ENCODE measurements at places on chromosomes 7 and 10.

DNA sequence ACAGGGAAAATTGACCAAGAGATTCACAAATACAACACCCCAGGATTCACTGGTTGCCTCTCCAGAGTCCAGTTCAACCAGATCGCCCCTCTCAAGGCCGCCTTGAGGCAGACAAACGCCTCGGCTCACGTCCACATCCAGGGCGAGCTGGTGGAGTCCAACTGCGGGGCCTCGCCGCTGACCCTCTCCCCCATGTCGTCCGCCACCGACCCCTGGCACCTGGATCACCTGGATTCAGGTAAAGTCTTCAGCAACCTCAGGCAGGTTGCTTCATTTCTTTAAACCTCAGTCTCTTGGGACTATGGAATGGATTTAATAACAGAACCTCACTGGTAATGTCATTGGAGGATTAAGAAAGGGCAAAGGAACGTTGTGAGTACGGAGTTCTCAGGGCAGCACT lies 206.9 kb upstream of the C7orf33 start:
- DNase-seq: no peak

- no peak for DNase-seq
Observed at GRCh38 chr7:31687024-31687748, at the start of gene PPP1R17. Gene PPP1R17 (plus strand): TSS chr7:31687215. CDS start chr7:31692442, 5,227 bp downstream.

GRCh38 chr7:2544541-2545188 lies 10.7 kb downstream of the BRAT1 start:
- DNase-seq: no peak

GRCh38 chr7:132475669-132476116 lies 100.6 kb downstream of the PLXNA4 start:
- no peak for DNase-seq

DNA sequence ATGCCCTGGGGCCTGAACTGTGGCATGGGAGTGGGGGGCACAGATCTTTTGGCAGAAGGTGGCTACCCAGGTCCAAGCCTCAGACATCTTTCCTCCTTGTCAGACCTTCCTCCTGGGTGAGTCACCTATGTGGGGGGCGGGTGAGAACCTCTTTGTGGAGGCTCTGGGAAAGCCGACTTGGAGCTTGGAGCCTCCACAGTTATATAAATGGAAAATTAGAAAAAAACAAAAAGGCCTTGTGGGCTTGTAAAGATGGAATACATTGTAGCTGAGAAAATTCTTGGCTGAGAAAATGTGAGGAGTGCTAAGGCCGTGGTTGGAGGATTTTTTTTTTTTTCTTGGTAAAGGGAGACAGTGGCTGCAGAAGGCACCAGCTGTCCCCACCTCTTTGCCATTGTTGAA lies 292.5 kb downstream of the CCDC3 start:
- peak; percentile 54 for DNase-seq

GRCh38 chr10:59907537-59907917 lies 1.2 kb upstream of the CCDC6 start:
- no peak for DNase-seq

DNA sequence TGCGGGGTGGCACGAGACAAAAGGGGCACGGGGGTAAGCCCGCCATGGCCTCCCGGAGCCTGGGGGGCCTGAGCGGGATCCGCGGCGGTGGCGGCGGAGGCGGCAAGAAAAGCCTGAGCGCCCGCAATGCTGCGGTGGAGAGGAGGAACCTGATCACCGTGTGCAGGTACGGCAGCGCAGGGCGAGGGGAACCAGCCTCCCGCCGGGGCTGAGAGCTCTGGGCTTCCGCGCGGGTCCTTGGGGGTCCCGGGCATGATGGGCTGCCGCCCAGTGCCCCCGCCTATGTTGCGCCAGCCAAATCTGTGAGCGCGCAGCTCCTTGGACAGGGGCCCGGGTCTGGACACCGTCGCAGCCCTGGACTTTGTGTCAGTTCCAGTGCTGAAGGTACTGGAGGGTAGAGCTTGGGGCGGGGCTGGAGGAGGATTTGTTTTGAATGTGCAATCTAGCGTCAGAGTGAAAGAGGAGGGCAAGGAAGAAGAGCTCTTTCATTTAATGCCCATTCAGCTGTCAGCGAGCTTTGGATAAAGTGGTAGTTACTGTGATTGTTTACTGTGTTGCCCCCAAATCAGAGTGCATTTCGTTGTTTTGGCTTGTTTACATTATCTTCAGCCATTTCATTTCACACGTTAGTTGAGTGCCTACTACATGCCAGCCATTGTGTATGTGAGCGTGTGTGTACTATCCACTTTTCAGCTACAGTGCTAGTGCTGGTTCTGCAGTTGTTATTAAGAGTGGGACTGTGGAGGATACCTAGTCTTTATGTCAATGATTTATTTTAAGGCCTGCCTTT lies 777 bp downstream of the RUNDC3B start:
- DNase-seq: no peak

DNA sequence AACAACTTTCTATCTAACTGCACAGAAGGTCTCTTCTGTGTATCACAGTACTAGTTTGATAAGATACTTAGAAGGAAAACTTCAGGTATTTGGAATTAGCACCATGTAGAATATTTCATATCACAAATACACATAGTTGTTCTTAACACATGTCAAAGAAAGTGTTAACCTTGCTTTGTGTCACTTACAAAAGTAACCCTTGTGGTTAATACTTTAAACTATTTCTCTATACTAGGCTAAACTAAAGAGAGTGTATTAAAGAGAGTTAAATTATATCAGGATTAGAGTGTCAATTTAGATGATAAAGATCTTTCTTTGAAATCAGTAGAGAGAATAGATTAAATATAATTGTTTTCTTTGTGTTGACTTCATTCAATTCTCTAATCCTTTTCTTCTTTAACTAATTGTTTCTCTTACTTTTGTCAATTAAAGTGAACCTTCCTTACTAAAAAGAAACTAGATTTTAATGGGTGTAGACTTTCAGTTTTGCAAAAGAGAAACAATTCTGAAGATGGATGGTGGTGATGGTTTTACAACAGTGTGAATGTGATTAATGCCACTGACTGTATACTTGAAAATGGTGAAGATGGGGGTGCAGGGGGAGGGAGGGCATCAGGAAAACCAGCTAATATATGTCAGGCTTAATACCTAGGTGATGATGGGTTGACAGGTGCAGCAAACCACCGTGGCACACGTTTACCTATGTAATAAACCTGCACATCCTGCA lies 67.8 kb downstream of the CHN2 start:
- no peak for DNase-seq

DNA sequence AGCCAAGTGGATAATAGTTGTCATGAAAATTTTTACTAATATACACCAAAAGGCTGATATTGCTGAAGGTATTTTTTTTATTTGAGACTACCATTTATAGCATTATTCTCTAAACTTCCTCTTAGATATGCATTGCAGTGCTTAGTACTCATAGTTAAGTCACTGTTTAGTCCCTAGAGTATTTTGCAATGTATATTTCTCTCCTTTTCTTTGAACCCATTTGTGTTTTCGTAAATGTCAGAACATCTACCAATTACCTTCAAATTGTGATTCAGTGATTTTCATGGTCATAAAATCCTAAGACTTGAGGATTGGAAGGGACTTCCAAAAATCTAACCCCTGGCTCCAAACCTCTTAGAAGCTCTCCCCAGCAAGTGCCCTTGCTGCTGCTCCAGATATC lies 21.5 kb upstream of the CYP26C1 start:
- DNase-seq: no peak

DNA sequence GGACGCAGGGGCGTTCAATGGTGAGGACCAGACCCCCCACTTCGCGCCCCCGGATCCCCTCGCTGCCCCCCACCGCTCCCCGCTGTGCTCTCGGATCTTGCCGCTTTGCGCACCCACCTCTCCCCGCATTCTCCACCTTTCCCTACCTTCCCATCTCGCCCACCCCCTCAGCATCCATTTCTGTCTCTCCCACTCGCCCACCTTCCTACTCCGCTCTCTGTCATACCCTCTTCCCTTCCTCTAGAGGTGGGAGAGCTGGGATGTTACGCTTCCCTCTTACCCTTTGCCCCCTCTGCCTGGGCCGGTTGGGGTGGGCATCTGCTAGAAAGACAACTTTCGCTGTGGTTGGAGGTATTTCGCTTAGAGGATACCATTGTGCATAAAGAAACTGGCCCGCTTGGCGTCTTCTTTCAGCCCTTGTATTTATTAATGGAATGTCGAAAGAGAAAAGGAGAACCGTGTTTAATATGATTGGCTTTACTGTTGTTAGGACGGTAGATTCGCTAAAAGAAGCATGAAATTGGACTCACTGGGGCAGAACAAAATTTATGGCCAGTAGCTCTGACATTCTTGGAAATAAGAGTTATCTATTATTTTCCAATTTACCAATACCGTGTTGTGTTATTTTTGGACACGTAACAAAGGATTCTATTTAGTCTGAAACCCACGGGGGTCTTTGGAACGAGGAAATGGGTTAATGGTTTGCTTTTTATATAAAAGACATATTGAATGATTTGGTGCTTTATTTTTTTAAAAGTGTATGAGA lies 873 bp downstream of the PRKAR2B start:
- no peak for DNase-seq

GRCh38 chr10:94343151-94343550 lies 19.6 kb downstream of the NOC3L start:
- DNase-seq: no peak

- DNase-seq: peak; percentile 64
Observed at GRCh38 chr7:28096713-28097112, 83.9 kb downstream of the JAZF1 start.

DNA sequence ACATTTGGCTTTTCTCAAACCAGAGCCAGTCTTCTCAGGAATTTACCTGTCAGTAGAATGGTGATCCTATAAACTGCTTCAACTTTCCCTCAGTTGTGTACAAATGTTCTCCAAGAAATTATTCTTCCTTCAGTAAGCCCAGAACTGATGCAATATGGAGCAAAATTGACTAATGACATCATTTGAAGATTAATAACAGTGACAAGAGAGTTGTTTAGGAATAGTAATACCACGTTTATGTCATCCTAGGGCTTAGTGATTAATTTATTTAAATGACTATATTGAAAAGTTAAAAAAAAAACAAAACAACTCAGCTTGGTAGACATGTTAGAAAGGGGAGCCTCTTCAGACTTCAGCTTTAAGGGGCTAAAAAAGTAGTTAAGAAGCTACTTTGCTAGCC lies 933.2 kb downstream of the GATA3 start:
- DNase-seq: no peak

- peak; percentile 79 for DNase-seq
Observed at GRCh38 chr7:55432939-55433784, 68.0 kb downstream of the LANCL2 start.

- no peak for DNase-seq
Observed at GRCh38 chr7:1663857-1664651, 6.0 kb upstream of the ELFN1 start.

DNA sequence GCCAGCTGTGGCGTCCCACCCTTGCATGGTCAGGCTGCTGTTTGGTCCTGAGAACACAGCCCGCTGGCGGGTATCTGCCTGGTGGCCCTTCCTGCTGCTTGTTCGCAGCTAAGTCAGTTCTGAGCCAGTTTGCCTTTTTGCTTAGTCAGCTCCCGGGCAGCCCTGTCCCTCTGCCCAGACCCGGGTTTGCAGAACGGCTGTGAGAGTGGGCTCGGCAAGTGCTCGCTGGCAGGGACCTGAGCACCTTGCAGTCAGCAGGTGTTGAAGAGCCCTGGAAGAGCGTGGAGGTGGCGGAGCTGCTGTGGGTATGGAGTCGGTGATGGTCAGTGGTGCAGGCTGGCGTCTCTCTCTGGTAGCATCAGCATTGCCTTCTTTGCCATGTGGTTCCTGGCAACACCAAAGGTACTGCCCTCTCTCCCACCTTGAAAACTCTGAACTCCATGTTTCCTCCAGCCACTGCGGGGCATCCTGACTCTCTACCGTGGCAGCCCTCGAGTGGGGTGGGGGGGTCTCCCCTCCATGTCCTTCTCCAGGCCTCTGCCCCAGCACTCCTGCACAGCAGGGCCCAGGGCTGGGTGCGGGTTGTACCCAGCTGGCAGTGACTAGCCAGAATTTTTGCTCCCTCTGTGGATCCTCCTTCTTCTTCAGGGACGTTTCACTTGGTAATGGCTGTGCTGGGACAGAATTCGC lies 4.6 kb downstream of the INPP5A start:
- no peak for DNase-seq

DNA sequence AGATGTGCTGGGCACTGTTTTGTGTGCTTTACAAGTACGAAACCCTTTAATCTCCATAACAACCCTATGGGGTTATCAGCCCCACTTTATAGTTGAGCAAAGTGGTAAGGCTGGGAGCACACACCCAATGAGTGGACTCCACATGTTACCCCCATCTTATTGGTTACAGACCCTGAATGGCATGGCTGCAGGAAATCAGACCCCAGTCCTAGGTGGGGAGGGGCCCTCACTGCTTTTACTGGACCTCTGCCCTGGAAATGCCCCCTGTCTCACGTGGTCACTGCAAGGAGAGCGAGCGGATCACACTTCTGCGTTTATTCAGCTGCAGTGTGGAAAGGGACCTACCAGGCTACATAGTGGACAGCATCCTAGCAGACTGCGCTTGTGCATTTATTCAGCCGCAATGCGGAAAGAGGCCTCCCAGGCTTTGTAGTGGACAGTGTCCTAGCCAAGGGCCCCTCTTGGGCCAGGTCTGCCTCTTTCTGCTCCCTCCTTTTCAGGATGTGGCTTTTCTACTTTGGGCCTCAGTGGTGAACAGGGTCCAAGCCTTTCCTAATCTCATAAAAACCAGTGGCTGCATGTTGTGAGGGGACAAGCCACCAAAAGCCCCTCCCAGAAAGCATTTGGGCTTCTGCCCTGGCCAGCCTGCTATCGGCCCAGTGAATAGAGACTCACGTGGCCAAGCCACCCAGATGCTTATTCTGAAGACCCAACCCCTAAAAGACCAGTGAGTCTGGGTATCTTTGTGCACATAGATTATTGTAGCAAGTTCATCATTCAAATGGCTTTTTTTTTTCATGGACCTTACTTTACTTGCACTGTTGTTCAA lies 405.7 kb upstream of the RNF32 start:
- no peak for DNase-seq

- no peak for DNase-seq
Observed at GRCh38 chr10:113459626-113460280, 93.1 kb upstream of the HABP2 start.

DNA sequence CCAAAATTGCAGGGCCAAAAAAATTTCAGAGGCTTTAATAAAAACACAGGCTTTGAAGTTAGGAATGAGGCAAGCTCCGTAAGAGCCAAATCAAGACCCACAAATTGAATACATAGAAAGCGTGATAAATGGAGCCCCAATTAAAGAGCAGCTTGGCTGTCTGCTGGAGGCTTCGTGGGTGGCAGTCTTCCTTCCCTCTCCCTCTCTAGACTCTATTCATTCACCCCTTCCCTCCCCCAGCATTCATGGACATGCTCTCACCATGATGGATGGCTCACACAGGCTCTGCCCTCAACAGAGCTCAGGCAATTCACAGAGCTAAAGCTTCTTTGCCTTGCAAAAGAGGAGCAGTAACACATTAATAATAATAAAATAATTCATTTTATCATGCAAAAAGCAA lies 214.1 kb downstream of the HERPUD2 start:
- DNase-seq: no peak

GRCh38 chr7:99876491-99876890 lies 342 bp downstream of the OR2AE1 start:
- no peak for DNase-seq

- DNase-seq: no peak
Observed at GRCh38 chr7:72260406-72260805, 151.7 kb downstream of the CALN1 start.

GRCh38 chr10:14192746-14193145 lies 138.0 kb downstream of the FRMD4A start:
- no peak for DNase-seq
